Non-pigmented ciliary epithelial cell (primary cell): ENCODE measurements at places on chromosomes 12 and 14.

DNA sequence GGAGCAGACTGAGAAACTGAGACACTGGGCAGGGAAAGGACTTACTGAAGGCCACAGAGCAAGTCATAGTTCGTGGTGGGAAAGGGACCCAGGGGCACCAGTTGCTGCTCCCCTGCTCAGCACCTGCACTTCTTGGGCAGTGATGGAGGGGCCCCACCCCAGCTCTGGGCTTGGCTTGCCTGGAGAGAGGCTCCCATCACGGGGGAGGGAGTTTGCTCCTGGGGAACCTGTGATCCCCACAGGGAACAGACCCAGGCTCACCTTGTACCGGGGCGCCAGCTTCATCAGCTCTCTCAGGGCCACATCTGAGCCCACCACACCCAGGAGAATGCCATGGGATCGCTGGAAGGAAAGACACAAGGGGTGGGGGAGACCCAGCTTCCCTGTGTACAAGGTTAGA is 39.8 kb downstream of the CACNA2D4 start:
- no peak for DNase-seq

GRCh38 chr14:100372357-100373048 is 49.4 kb downstream of the SLC25A47 start:
- no peak for DNase-seq

DNA sequence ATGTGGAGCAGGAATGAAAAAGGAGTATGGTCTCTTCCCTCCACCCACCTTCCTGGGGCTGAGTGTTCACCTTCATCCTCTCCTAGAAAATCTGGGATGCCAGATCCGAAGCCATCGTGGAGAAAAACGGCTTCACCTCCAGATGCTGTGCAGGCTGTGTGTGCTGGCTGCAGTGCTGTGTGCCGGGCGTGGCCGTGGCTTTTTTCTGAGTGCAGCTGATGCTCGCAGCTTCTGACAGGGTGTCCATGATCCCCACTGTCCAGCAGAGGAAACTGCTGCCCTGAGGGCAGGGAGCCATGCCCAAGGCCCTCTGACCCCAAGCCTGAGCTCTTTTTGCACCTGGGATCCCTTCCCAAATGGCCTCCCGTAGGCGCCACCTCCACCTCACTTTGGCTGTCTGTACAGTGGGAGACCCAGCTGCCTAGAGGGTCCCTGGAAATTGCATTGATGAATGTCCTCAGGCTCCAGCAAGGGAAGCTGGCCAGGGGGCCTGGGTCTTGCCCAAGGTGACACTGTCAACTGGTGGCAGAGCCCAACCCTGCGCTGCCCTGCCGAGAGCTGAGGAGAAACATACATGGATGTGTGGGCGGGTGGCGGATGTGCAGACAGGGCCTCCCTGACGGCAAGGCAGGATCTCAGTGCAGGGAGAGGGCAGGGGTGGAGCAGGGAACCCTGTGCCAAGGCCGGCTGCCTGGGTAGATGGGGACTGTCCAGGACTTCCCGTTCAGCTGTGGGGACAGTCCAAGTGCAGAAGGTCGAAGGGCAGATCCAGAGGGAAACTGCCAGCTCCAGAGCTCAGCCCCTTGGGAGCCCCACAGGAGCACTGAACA is 53.3 kb downstream of the BEGAIN start:
- no peak for DNase-seq

DNA sequence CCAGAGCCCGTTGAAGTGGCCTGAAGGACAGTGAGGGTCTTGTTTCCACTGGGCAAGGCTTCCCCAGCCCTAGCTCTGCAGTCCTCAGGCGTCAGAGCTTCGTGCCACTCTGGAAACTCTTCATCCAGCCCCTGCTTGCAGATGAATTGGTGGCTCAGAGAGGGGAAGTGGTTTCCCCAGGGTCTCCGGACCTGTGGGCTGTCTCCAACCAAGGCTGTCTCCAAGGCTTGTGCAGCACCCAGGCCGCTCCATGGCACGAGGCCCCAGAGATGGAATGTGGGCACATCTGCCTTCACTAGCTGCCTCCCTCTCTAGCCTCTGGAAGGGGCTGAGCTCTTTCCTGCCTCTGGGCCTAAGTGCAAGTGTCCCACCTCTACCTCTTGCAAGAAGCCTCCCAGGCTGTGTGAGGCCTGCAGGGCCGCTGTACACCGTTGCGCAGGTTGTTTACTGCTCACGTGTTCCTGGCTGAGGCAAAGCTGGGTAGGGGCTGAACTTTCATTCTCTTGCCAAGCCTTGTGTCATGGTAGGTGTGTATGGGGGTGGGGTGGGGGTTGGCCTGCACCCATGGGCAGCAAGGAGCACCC is 11.1 kb downstream of the RIN3 start:
- DNase-seq: no peak

GRCh38 chr12:124123296-124124000 is 150.4 kb downstream of the ZNF664 start:
- DNase-seq: no peak

- no peak for DNase-seq
These were observed 62.5 kb downstream of the MAPKAPK5 start for GRCh38 chr12:111904446-111904975.

- DNase-seq: no peak
These were observed 31.9 kb upstream of the CHGA start for GRCh38 chr14:92890830-92891588.

DNA sequence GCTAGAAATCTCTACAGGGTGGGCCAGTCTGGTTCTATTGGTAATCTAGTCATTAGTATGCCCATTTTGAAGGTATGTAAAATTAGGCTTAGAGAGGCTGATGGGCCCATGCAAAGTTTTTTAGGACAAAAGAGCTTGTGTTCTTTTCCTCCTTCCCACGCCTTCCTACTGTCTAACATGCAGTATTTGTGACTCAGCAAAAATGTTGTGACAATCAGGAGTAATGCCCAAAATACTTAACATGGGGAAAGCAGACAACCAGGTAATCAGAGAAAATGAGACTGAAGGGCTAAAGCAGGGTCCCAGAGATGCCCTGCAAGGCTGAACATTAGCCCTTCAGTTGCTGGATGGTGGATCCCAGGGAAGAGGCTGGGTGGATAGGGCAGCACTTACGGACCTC is 437.9 kb downstream of the BCL11B start:
- DNase-seq: no peak

GRCh38 chr14:76115010-76115422 is 36.7 kb upstream of the GPATCH2L start:
- DNase-seq: no peak

DNA sequence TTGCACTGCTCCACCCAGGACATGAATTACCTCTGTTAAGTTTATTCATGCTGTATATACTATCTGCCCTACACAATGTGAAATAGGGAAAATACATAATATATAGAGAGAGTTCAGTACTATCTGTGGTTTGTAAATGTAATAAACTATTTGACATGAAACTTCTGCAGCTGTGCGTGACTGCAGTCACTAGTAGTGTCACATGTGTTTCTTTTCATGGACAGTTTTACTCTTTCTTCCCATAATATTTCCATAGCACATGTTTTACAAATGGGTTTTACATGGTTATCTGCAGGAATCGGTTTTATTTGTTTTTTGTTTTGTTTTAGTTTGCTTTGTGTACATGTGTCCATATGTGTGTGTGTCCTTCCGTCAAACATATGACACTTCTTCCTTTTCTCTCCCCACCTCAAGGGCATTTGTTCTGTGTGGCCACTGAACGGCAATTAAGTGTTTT is 1644.1 kb upstream of the FLRT2 start:
- no peak for DNase-seq

DNA sequence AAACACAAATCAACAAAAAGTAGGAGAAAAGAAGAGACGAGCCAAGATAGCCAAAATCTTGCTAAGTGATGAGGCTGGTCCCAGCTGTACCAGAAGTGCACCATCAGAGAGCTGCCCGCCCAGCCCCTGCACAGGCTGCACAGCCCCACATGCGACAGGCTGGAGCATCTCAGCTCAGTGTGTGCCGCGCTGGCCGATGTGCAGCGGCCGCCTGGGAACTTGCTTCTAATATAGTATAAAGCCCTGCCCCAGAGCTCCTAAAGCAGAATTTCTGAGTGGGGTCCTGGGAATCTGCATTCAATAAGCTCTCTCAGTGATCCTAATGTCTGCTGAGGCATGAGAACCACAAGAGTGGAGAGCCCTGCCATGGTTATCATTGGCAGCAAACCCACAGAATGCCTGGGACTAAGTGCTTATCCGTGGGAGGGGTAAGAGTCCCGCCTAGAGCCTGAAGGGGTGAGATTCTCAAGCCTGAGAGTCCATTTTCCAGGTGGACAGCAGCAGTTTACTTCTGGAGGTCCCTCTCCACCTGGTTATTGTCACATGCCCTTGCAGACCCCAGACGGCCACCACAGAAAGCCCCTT is 171.6 kb downstream of the DPF3 start:
- DNase-seq: no peak

- no peak for DNase-seq
These were observed 31.1 kb downstream of the ELK3 start for GRCh38 chr12:96225044-96225855.

- DNase-seq: no peak
These were observed 114.0 kb downstream of the RPAP3 start for GRCh38 chr12:47591795-47592194.

GRCh38 chr12:26283046-26283445 is 87.7 kb downstream of the SSPN start:
- no peak for DNase-seq

DNA sequence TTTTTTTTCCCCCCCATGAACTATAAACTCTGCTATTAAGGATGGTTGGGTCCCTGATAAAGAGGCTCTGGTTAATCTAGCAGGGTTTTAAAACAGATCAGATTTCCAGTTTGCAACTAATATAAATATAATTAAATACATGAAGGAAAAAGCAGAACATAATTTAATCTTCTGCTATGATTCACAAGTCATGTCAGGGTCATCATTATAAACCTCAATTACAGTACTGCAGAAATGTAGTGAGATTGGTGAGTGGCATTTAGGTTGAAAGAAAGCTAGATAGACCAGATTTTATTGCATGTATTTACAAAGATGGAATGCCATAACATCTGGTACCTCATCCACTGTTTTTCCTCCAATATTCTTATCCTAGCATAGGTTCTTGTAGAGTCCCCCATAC is 14.5 kb upstream of the RASSF8 start:
- DNase-seq: no peak

DNA sequence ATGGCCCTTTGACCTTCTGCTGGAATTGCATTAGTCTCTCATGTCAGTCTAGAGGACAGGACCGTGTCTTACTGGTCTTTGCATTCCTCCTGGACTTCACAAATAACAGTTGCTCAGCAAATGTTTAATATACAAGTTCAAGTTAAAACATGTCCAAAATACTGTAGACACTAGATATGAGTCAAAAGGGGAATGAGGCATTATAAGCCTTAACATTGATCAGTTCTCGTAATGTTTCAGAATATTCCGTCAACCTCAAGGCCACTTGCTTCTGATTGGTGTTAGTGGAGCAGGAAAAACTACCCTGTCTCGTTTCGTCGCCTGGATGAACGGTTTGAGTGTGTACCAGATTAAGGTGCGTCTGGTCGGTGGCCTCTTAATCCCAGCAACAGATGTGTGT is 59.9 kb downstream of the HSP90AA1 start:
- no peak for DNase-seq
